ENCODE measurements at places on chromosomes 4 and X.

GRCh38 chrX:43140582-43140981 lies 362.6 kb upstream of the PPP1R2C start:
- H3K27ac ChIP-seq, result no peak overlapping the region
- H3K27me3 ChIP-seq, result no peaks in the 10 kb centered on the region
- no peaks in the 10 kb centered on the region for H3K4me1 ChIP-seq
- H3K4me3 ChIP-seq, result no peak overlapping the region

GRCh38 chrX:115616943-115617563 lies 56.1 kb downstream of the PLS3 start:
- H3K4me3 ChIP-seq, result no peak overlapping the region
- no peaks in the 10 kb centered on the region for H3K27me3 ChIP-seq
- peaks cover 30% of the 10 kb centered on the region for H3K4me1 ChIP-seq
- peak overlapping the region; percentile 58 for H3K27ac ChIP-seq
- peak; percentile 71 for DNase-seq
- peaks cover under 1% of the 10 kb centered on the region for H3K36me3 ChIP-seq

GRCh38 chr4:123816462-123816861 lies 419.9 kb downstream of the SPRY1 start:
- H3K36me3 ChIP-seq, result no peaks in the 10 kb centered on the region
- no peaks in the 10 kb centered on the region for H3K4me1 ChIP-seq
- DNase-seq, result no peak
- no peak overlapping the region for H3K27ac ChIP-seq
- H3K4me3 ChIP-seq, result no peak overlapping the region

DNA sequence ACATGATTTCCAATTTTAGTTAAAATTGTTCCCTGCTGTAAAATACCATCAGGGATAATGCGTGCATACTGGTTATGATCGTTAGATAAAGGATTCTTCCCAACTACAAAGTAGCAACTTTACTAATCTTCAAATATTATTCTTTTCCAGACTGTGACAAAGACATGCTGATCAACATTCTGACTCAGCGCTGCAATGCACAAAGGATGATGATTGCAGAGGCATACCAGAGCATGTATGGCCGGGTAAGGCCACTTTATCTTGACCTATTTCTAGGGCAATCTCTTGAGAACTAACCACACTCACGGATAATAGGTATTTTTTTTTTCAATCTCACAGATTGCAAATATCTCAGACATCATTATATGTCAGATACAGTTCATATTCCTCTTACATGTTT lies 47.0 kb downstream of the ANXA10 start:
- H3K27me3 ChIP-seq, result no peaks in the 10 kb centered on the region
- H3K4me3 ChIP-seq, result no peak overlapping the region
- H3K36me3 ChIP-seq, result no peaks in the 10 kb centered on the region
- H3K27ac ChIP-seq, result no peak overlapping the region

GRCh38 chr4:149923736-149924135 lies 108.1 kb upstream of the IQCM start:
- no peaks in the 10 kb centered on the region for H3K36me3 ChIP-seq
- H3K4me1 ChIP-seq, result no peaks in the 10 kb centered on the region
- no peak overlapping the region for H3K27ac ChIP-seq
- no peaks in the 10 kb centered on the region for H3K27me3 ChIP-seq
- no peak for DNase-seq
- H3K4me3 ChIP-seq, result peak overlapping the region; percentile 36

- no peaks in the 10 kb centered on the region for H3K36me3 ChIP-seq
- DNase-seq, result no peak
- no peaks in the 10 kb centered on the region for H3K4me1 ChIP-seq
- H3K27me3 ChIP-seq, result no peaks in the 10 kb centered on the region
- H3K27ac ChIP-seq, result no peak overlapping the region
- H3K4me3 ChIP-seq, result no peak overlapping the region
Observed at GRCh38 chr4:115944146-115944905, 830.9 kb upstream of the NDST4 start.

GRCh38 chr4:128521648-128522111 lies 234.1 kb upstream of the PGRMC2 start:
- no peak for DNase-seq
- H3K27me3 ChIP-seq, result no peaks in the 10 kb centered on the region
- no peak overlapping the region for H3K27ac ChIP-seq
- H3K4me1 ChIP-seq, result peaks cover 3% of the 10 kb centered on the region
- no peak overlapping the region for H3K4me3 ChIP-seq

DNA sequence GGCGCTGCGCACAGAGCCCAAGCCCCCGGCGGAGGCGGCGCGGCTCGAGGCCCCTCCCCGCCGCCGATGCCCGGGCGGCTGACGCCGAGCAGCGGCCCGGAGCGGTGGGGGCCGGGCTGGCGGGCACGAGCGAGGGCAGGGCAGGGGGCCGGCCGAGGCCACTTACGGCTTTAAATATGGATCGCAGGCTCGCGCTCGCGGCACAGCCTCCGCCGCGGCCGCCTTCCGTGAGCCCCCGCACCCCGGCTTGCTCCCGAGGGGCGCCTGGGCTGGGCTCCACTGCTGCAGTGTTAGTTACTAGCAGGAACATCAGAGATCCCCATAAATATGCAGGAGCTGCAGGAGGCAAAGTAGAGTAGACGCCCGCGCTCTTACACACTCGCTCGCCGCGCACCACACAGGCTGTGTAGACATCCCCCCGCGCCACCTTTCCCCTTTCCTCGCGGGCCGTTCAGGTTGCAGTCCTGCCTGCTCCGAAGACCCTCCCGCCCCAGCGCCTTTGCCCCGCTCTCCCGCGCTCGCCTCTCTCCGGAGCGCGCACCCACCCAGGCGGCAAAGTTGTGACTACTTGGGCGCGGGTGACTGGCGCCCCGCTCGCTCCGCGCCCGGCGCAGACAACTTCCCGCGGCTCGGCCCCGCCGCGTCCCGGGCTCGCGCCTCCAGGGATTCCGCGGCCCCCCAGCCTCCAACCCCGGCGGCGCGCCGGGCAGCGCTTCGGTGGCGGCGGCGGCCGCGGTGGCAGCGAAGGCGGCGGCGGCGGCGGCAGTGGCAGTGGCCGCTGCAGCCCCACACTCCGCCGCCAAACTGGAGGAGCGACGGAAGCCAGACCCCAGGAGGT lies 152.0 kb upstream of the SLC4A4 start:
- H3K27ac ChIP-seq, result no peak overlapping the region
- DNase-seq, result no peak
- H3K4me3 ChIP-seq, result peak overlapping the region; percentile 44
- H3K36me3 ChIP-seq, result no peaks in the 10 kb centered on the region
- H3K4me1 ChIP-seq, result no peaks in the 10 kb centered on the region

DNA sequence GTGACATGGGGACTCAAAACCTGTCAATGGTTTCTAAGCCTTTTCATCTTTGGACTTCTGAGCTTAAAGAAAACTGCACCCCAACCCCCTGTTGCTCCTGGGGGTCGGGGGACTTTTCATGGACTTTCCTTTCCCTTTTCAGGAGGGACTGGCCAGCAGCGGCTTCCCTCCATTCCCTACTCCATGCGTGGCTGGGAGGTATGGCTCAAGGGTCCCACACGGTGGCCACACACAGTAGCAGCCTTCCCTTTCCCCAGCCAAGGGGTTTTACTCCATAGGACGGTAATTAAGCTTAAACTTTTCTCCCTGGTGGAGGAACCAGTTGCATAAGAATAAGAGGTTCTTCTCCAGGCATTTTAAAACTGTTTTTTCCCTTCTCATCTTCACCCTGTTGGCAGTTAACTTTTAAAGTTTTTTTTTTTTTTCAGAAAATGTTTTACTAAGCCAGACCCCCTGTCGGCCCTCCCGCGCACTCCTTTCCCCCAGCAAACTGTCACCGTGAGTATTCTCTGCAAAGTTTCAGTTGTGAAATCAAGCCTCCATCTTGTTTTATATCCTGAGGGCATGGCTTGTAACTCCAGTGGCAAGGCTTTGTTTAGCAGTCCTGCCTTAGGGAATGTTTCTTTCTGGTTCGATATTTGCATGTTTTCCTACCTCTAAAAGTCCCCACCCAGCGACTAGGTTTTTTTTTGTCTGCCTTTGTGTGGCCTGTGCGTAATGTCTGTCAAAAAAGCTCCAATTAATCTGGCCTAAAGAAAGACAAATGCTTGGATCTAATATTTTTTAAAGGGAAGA lies 325.7 kb downstream of the TLL1 start:
- DNase-seq, result no peak
- no peak overlapping the region for H3K4me3 ChIP-seq
- no peaks in the 10 kb centered on the region for H3K27me3 ChIP-seq
- H3K4me1 ChIP-seq, result no peaks in the 10 kb centered on the region

DNA sequence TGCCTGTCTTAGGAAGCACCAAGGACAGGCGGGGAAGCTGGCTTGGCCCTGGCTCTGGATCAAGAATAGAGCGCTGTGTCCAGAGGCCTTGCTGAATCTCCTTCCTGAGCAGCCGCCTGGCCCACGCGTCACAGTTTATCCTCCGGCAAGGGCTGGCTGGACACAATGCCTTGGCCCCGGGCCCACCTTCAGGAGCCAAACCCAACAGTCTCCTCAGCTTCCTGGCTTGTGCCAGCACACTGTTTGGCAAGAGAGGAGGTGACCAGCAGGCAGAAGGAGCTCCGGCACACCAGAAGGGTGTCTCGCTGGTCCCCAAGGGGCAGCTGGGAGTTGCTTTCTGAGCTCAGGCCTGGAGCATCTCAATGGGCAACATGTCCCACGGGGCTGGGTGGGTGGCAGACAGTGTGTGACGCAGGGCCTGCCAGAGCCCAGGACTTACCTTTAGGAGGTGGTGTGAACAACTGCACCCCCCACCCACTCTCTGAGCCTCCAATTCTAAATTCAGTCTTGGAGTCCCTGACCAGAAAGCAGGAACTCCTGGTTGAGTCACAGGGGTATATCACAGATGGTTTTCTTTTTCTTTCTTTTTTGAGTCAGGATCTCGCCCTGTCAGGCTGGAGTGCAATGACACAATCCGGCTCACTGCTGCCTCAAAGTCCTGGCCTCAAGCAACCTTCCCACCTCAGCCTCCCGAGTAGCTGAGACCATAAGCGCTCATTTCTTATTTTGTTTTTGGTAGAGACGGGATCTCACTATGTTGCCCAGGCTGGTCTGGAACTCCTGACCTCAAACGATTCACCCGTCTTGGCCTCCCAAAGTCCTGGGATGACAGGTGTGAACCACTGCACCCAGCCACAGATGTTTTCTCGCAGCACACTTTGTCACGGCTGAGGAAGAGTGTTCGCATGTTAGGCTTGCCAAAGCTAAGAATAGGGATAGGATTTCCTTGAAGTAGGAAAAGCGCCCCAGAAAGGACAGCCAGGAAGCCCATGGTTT lies 361.2 kb downstream of the BCOR start:
- no peak for DNase-seq
- H3K27ac ChIP-seq, result no peak overlapping the region
- H3K36me3 ChIP-seq, result no peaks in the 10 kb centered on the region
- H3K4me3 ChIP-seq, result no peak overlapping the region
- H3K27me3 ChIP-seq, result no peaks in the 10 kb centered on the region

- H3K27me3 ChIP-seq, result peaks cover 8% of the 10 kb centered on the region
- no peak overlapping the region for H3K27ac ChIP-seq
- H3K36me3 ChIP-seq, result no peaks in the 10 kb centered on the region
- no peaks in the 10 kb centered on the region for H3K4me1 ChIP-seq
- no peak overlapping the region for H3K4me3 ChIP-seq
- no peak for DNase-seq
Observed at GRCh38 chrX:100407147-100407783, 2.8 kb downstream of the PCDH19 start.

GRCh38 chr4:95511477-95511876 lies 37.3 kb downstream of the UNC5C start:
- peaks cover 8% of the 10 kb centered on the region for H3K4me1 ChIP-seq
- H3K27me3 ChIP-seq, result no peaks in the 10 kb centered on the region
- peak overlapping the region; percentile 4 for H3K27ac ChIP-seq
- H3K4me3 ChIP-seq, result no peak overlapping the region

GRCh38 chr4:154999950-155000578 lies 208.4 kb upstream of the NPY2R start:
- no peaks in the 10 kb centered on the region for H3K27me3 ChIP-seq
- no peak overlapping the region for H3K4me3 ChIP-seq
- no peaks in the 10 kb centered on the region for H3K36me3 ChIP-seq

GRCh38 chr4:94603170-94603747 lies 151.5 kb downstream of the PDLIM5 start:
- no peak overlapping the region for H3K27ac ChIP-seq
- no peak for DNase-seq
- H3K36me3 ChIP-seq, result no peaks in the 10 kb centered on the region
- H3K4me1 ChIP-seq, result no peaks in the 10 kb centered on the region
- no peak overlapping the region for H3K4me3 ChIP-seq

DNA sequence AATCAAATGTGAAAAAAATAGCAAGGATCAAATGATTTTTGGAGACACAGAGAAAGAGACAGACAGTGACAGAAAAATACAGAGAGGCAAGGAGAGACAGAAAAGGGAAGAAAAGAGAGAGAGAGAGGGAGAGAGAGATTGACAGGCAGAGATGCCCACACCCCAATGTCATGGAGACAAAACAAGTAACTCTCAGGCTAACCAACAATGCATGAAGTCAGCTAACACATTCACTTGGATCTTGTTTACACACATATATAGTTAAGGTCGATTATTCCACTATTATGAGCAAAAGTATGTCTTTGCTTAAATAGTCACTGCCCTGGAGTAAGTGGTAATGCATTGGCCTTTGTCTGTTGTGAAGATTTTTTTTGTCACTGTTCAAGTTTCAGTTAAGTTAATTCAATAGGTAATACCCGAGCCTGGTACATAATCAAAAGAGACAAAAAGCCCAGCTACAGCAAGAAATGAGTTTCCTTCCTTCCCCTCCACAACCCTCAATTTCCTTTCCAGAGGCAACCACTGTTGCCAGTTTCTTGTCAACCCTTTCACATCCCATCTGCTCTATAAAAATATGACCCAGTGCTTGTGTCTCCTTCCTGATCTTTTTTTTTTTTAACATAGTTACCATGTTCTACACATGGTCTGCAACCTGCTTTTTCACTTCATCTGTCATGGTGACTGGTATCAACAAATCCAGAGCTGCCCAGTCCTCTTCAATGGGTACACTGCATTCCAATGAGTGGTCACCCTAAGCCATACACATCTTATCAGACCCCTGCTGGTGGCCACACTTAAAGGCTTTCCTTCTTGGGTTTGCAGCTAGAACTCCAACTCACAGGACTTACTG lies 52.1 kb downstream of the PROM1 start:
- no peaks in the 10 kb centered on the region for H3K4me1 ChIP-seq
- no peaks in the 10 kb centered on the region for H3K27me3 ChIP-seq
- no peaks in the 10 kb centered on the region for H3K36me3 ChIP-seq
- H3K4me3 ChIP-seq, result no peak overlapping the region
- H3K27ac ChIP-seq, result no peak overlapping the region

- H3K27me3 ChIP-seq, result no peaks in the 10 kb centered on the region
- H3K4me1 ChIP-seq, result no peaks in the 10 kb centered on the region
- no peak overlapping the region for H3K4me3 ChIP-seq
- no peaks in the 10 kb centered on the region for H3K36me3 ChIP-seq
Observed at GRCh38 chr4:149344436-149344835, 471.2 kb downstream of the IQCM start.

DNA sequence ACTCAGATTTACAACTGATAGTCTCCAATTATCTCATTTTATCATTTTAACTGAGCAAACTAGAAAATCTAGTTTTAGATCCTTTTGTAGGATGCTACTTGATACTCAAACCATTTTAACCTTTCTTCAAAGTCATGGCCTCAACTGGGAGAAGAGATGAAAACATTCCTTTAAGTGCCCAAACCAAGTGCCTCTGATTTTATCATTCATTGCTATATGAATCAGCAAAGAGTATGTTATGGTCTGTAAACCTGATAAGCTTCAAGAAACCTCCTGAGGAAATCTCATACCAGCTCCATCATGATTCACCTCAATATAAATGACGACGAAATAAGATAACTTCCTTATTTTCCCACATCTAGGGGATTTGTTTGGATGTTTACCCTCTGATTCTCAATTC lies 119.9 kb downstream of the FAM13A start:
- H3K4me1 ChIP-seq, result no peaks in the 10 kb centered on the region
- H3K36me3 ChIP-seq, result no peaks in the 10 kb centered on the region
- no peak overlapping the region for H3K4me3 ChIP-seq
- H3K27me3 ChIP-seq, result no peaks in the 10 kb centered on the region
- no peak for DNase-seq
- no peak overlapping the region for H3K27ac ChIP-seq

Data from Panc1 (cell line).